ENCODE measurements at places on chromosomes 12 and 14.

GRCh38 chr12:47082796-47083621, 3.2 kb upstream of the AMIGO2 start:
- peak; percentile 100 for DNase-seq

DNA sequence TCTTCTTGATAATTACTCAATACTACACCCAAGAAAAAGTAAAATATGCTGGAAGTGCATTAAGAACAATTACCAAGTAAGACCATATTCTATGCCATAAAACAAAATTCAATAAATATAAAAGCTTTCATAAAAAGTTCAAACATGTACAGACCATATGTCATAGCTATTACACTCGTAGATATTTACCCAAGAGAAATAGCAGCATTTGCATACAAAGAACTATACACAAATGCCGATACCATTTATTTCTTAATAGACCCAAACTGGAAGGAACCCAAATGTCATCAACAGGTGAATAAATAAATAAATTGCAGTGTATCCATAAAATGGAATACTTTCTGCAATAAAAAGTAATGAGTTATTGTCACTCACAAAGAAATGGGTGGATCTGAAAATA, 78.3 kb upstream of the SLC16A7 start:
- DNase-seq: no peak

DNA sequence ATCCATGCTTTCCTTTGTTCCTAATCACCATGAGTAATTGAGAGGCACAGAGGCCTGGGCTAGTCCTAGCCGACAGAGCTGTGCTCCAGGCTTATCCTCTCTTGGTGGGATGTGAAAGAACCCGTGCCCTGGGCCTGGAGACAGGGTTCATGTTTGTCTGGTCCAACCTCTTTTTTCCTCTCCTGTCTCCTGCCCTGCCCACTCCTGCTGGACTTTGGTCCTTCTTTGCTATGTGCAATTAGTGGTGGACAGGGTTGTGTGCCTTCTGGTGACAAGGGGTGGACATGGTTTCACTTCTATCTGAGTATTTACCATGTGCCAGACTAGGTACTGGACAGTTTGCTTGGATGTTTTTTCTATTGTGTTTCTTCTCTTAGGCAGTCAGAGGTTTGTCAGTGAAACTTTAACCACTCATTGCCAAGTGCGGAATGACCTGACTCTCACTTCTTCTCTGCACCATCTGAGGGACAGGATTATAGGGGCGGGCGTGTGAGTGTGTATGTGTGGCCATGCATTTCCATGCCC, 126.1 kb downstream of the SMOC1 start:
- no peak for DNase-seq

GRCh38 chr12:112530941-112531340, 112.2 kb downstream of the PTPN11 start:
- no peak for DNase-seq

GRCh38 chr14:79011091-79011919, 841.1 kb downstream of the NRXN3 start:
- peak; percentile 37 for DNase-seq

DNA sequence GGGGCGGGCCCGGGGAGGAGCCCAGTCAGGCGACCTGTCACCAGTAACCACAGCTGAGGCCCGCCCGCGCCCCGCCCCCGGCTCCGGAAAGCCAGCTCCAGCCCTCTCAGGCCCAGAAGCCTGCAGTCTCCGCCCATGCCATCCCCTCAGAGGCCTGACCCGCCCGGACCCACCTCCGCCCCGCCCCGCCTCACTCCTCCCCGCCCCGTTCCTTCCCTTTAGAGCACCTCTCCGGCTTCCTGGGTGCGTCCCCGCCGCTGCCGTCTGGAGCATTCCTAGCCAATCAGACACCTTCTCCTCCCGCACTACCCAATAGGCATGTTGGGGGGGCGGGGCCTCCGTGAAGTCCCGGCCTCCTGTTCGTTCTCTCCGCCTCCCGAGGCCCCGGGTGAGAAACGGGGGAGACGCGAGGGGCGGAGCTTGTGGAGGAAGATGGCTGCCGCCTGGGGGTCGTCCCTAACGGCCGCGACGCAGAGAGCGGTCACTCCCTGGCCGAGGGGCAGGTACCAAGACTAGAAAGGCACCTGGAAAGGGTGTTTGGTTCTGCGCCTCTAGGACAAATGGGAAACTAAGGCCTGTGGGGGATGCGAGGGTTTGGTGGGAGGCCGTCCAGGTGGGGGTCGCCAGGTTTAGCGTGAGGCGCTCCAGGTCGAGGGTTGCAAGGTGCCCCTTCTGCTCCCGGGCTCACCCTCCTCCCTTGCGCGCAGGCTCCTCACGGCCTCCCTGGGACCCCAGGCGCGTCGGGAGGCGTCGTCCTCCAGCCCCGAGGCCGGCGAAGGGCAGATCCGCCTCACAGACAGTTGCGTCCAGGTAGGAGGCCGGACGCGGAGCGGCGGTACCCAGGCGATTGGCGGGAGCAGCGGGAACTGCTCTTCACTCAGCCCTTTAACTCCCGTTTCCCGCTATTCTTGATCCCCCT, at the start of gene ISCA2:
Gene ISCA2 (plus strand): TSS at position 423 of the 919 bp plus-strand sequence. CDS start 10 bp downstream, at position 433.
- DNase-seq: peak; percentile 97

DNA sequence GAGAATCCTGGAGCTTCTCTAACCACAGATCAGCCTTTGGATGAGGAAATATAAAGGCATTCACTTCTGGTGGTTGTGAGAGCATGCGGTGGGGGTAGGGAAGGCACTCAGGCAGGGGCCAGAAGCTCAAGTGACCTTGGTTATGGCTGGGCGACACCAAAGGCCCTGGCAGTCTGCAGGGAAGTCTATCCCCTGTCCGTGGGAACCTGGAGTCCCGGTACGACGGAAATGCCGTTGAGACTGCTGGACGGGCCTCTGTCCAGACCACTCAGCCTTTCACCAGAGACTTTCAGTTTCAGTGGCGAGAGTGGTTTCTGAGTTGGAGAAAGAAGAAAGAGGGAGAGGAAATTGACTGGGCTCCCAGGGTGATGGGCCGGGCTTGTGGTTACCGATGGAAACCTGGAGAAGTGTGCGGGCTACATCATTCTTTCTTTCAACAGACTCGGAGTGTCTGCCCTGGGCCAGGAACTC, 20.9 kb downstream of the ISCA2 start:
- DNase-seq: no peak

DNA sequence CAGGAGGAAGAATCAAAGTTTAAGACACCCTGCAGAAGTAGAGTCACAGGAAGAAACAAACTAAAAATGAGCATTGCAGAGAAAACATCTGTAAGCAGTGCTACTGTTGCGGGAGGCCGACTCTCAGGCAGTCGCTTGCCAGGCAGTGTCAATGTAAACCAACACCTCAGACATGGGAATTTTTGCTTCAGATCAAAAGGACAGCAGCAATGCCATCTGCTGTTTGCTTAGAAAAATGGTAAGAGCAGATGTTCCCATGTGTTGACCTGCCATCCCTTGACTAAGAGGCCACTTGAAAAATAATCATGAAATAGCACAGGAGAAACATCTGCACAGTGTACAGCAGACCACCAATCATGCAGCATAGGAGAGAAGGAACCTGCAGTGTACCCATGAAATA, 196.6 kb downstream of the SLC25A21 start:
- no peak for DNase-seq

DNA sequence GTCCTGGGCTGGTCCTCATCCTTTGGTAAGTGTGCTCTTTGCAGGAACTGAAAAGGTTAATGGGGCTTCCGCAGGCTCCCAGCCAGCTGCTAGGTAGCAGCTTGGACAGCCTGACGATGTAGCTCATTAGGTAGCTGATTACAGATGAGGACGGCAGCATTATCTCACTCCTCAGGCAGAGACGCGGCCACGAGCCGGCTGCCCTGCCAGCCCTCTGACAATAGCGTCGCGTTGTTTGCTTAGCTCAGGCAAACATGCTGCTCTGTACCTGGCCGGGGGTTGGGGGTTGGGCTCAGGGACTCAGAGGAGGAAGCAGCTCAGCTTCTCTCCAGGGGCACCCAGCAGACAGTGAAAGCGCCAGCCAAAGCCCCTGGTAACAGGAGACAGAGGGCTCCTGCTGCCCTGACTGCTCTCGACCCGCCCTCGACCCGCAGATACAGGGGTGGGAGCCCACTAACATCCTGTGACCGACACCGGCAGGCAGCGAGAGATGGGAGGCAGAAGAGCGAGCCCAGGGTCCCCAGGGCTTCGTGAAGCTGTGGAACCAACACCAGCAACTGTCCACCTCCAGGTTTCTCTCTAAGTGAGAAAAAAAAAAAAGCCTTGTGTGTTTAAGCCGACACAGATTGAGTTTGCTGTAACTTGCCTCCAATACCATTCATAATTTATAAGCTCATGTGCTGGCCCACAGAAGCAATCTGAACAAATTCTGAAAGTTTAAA, 53.4 kb upstream of the DLK1 start:
- no peak for DNase-seq

DNA sequence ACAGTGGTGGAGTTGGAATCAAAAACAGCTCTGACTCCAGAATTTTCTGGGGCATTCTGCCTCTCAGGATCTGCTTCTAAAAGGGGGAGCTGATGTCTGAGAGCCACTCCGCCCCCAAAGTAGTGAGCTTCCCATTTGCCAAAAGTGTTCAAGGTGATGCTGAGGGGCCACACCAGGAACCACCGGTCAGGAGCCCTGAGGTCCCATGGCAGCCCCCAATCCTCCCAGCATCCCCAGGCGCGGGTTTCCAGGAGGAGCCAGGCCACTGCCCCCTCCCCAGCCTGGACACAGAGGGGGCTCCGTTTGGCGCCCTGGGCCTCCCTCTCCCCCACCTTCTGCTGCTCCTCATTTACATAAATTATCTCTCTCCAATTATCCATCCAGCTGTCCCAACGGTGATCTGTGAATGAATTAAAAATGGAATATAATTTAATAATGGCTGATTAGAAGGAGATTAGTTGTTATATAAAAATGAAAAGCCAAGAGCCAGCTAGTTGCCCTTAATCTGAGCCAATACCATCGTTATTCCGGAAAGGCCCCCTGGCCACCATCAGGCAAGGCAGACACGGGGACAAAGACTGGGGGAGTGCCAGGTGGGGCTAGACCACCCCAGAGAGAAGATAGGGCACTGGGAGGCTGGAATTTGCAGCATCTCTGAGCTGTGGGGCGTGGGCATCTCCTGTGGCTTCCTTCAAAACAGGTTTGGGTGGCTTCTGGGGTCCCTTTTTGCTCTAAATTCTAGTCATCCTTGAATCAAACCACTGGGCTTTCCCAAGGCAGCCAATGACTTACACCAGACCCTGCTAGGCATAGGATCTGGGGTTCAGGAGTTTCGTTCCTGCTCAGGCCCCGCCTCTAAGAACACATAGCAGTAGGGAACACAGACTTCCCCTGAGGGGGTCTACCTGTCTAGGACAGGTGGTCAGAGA, 19.7 kb upstream of the VSX2 start:
- no peak for DNase-seq

DNA sequence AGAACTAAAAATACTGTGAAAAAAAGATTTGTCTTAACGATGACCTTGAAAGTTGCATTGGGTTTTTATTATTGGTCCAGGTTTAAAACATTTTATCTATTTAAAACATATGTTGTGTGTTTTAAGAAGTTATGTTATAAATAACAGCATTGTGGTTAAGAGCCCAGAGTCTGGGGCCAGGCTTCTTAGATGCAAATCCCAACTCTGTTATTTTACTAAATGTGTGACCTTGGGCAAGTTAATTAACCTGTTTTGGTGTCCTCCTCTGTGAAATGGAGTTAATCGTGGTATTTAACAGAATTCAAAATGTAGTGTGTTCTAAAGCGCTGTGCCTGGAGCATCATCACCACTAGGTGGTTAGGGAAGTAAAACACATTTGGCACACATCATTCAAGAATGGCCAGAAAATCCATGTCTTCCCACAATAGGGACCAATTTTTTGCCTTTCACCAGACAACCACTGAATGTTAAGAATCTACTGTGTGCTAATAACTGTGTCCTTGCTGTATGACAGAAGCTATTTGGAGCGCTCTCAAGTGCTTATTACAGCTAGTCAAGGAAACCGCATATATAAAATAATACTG, 133.3 kb downstream of the MON2 start:
- peak; percentile 38 for DNase-seq

DNA sequence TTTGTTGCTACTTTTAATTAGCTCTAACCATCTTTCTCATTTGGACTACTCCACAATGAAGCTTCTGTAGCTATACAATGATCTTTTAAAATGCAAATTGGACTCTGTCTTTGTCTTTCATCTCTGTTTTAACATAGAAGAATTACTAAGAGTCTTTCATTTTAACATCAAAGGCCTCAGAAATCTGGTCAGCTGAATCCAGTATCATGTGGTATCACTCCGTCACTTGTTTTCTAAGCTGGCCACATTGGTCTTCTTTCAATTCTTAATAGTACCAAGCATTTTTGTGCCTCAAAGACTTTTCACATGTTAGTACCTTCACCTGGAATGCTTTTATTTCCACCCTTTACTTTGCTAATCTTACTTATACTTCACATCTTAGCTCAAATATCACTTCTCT, 95.5 kb upstream of the SLC16A7 start:
- DNase-seq: no peak

DNA sequence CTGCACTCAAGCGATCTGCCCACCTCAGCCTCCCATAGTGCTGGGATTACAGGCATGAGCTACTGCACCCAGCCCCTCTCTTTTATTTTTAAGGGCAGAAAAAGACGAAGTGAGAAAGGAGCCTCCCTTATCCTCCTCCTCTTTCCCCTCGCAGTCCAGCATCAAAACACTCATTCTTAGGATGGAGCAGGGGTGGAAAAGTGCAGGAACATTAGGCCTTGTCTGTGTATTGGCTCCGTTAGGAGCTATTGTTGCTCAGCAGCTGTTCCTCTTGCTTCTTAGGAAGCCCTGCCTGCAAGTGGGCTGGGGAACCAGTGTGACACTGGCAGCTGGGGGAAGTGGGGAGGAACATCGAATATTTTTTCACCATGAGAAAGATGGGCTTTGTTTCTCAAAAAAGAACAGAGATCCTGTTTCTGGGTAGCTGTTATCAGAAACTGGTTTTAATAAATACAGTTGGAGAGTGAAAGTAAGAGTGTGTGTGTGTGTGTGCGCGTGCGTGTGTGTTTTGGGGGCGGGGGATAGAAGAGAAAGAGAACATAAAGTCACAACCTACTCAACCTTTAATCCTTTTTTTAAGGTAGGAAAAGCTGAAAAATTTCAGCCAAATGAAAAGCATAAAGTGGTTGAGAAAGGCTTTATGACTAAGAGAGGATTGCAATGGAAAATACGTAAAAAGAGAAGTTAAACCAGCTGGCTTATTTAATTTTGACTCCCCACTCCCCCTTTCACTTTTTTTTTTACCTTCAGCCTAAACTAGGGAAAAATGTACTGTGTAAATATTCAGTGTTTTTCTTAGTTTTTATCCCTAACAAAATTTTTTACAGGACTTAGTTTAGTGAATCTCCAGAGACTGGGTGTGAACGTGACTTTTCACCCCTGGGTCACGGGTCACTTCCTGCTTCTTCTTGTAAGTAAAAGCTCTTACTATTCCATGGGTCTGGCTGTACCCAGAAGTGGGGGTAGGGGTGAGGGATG, 197.2 kb upstream of the PLEKHG7 start:
- no peak for DNase-seq

DNA sequence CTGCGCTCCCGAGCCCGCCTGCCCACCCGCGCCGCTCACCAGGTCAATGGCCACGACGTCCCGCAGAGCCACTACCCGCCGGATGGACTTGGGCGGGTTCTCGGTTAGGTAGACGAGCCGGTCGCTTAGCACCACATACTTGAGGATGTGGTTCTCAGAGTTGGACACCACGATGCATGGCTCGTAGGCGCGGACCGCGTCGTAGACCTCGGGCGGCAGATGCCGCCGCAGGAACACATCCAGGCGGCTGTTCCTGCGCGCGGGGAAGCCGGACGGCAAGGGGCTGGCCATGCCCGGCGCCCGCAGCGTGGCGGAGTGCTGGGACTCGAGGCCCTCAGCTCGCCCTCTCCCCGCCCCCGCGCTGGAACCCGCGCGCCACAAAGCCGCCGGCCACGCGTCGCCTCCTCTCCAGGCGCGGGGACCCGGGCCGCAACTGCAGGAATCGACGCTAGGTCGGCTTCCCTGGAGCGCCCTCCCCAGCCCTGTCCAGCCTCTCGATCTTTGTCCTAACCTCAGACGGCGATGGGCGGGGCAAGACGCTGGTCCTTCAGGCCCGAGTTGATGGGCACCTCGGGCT, at the start of gene C12orf56:
Gene C12orf56 (minus strand): TSS at position 484 of the 577 bp plus-strand sequence. CDS start 193 bp downstream, at position 291.
- DNase-seq: peak; percentile 49
